Caki2 (cell line): ENCODE measurements at places on chromosomes 7 and 10.

- DNase-seq, result no peak
These were observed 417.4 kb upstream of the GALNT17 start for GRCh38 chr7:70714506-70715038.

DNA sequence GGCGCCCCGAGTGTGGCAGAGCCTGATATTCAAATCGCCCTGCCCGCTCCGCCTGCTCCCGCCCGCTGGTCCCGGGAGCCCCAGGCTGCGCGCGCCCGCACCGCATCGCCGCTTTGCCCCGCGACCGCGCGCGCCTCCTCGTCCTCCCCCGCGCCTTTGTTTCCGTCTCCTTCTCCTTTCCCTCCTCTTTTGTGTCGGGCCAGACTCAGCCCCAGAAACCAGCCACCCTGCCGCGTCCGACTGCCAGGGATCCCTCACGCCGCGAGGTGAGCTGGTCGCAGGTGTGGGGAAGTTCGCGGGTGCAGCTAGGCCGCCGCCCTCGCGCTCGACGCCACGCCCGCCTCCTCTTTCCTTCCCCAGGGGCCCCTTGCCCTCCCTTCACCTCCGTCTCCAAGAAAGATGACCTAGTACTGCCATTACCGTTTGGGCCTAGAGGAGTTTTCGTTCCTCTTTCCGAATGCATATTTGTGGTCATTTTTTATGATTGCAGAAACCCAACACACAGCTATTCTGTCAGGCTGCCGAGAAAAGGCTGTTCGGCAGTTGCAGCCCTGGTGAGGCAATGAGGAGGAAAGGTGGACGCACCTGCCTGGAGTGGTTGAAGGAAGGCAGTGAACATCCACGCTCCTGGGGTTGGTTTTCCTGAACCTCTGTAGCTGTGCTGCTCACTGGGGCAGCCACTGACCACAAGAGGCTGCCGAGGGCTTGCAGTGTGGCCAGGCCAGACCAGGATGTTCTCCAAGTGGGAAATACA, 107.3 kb downstream of the SNX10 start:
- peak; percentile 73 for DNase-seq

GRCh38 chr7:150471886-150472285, 21.5 kb downstream of the GIMAP8 start:
- no peak for DNase-seq

DNA sequence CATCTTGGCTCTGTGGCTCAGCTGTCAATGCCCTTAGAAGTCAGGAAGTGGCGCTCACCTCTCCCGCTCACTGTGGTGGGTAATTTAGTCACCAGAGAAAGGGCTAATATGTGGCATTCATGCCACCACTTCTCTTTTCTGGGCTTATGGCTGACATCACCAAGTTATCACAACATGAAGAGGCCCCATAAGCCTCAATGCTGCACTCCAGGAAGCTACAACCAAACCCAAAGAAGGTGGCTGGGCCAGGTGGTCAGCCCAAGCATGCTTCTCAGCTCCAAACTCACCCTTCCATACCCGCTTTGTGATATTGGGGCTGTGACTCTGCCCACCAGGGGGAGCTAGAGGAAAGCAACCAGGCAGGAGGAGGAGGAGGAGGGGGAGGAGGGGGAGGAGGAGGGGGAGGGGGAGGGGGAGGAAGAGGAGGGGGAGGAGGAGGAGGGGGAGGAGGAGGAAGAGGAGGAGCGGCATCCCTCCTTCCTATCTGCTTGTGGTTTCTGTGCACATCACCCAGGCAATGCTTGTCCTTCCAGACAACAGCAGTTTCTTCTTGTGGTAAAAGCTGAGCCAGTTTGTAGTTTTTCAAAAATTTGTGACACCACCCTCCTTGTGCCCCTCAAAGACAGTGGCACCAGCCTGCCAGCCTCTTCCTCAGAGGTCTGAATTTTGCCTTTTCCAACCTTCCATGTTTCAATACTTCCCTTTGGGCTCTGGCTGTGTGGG, 42.1 kb downstream of the CYP26A1 start:
- peak; percentile 36 for DNase-seq

DNA sequence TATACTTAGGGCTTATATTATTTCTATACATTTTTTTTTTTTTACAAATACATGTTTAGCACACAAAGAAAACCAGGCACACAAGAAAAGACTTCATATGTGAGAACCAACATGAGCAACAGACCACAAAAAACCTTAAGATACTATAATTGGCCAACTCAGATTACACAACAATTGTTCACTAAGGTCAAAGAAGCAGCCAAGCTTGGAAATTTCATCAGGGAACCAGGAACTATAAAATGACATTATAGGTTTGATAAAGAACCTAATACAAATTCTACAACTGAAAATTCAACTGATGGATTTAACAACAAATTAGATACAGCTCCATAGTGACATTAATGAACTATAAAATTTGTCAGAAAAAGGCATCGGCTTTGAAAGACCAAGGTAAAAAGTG, 4.4 kb upstream of the LUC7L2 start:
- no peak for DNase-seq

DNA sequence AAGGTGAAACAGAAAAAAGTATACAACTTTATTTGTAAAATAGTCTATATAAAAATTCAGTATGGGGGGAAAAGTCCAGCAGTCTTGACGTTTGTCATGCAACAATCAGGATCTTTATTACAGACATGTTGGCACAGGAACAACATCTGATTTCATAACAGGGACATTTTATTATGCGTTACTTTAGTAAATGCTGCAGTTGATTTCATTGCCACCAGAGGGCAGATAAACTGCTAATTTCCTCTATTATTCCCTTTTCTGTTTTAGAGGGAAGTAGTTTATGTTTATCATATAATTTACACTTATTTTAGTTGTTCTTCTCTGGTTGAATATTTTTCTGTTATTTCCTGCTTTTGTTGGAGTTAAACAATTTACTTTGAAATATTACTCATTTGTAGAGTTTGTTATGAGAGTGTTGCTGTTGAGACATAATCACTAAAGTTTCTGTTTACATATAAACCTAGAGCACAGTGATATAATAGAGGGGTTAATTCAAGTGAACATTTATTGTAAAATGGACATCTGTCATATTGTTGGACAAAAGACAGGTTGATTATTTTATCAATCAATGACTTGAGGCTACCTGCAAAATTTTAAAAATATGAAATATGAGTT, 3.3 kb downstream of the PLXDC2 start:
- DNase-seq, result peak; percentile 51

DNA sequence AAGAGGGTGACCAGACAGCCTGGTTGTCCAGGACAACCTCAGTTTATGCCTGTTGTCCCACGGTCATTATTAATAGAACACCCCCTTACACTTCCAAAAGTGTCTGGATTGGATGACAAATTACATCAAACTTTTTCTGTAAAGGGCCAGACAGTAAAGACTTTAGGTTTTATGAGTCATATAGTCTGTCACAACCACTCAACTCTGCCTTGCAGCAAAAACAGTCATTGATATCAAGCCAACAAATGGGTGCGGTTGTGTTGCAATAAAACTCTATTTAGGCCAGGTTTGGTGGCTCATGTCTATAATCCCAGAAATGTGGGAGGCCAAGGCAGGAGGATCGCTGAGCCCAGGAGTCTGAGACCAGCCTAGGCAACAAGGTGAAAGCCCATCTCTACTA, 66.7 kb upstream of the ATP6V0A4 start:
- peak; percentile 12 for DNase-seq

- no peak for DNase-seq
These were observed 27.2 kb downstream of the LSM5 start for GRCh38 chr7:32462977-32463376.

DNA sequence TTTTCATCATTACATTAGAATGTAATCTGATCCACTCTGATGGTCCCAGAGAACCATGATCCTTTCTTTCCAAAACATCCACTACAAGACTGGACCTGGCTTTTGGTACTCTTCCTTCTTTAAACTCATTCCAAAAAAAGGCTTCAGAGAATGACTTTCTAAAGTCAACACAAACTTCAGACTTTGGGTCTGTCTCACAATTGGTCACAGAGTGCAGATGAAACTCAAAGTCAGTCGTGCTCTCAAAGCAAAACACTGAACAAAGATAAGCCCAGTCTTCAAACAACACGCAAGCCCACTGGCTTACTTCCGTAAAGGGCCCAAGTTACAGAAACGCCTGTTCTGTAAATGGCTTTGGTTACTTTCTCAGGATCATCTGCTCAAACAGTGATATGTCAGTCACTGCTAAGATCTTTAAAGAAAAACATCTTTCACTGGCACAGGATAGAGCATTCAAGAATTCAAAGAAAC, 250.9 kb upstream of the MKLN1 start:
- no peak for DNase-seq

GRCh38 chr10:68342909-68343516, 10.3 kb upstream of the PBLD start:
- no peak for DNase-seq

GRCh38 chr7:36284456-36285090, 105.1 kb upstream of the ANLN start:
- DNase-seq, result no peak

DNA sequence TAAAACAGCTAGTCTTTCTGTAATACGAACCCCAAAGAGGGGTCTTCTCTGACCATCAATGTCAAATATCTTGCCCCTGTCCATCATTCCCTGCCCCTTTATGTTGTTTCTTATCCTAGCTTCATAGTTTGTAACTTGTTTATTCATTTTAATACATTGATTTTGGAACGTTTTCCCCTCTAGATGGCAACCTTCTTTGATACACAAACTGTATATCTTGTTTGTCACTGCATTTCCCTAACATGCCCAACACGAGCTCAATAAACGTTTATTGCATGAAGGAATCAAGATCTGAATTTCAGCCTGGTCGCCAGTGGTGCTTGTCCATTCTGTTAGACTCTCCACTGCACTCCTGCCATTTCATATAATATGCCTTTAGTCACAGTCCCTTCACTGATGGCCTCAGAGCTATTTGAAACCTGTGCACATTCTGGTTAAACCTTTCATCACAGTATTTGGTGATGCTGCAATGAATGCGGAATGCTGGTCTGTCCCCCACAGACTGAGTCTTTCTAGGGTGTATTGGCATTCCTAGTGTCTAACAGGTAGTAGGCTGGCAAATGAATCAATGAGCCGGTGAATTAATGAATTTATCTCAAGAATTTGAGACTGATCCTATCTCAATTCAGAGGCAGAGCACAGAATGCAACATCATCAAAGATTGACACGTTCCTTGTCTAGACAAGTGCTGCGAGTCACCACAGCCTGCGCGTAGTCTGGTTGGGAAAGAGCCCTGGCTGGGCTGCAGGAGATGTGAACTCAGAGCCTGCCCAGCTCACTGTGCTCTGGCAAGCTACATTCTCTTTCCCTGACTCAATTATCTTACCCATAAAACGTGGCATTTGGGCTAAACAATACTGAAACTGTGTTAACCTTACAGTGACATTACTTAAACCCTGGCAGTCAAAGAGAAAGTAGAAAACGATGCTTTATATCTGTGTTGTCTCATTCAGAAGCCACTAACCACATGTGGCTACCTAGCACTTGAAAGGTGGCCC, 55.2 kb upstream of the FRMD4A start:
- DNase-seq, result peak; percentile 76

GRCh38 chr7:42770114-42770513, 141.8 kb downstream of the C7orf25 start:
- DNase-seq, result no peak

GRCh38 chr7:78037603-78038002, 239.0 kb downstream of the PHTF2 start:
- no peak for DNase-seq

DNA sequence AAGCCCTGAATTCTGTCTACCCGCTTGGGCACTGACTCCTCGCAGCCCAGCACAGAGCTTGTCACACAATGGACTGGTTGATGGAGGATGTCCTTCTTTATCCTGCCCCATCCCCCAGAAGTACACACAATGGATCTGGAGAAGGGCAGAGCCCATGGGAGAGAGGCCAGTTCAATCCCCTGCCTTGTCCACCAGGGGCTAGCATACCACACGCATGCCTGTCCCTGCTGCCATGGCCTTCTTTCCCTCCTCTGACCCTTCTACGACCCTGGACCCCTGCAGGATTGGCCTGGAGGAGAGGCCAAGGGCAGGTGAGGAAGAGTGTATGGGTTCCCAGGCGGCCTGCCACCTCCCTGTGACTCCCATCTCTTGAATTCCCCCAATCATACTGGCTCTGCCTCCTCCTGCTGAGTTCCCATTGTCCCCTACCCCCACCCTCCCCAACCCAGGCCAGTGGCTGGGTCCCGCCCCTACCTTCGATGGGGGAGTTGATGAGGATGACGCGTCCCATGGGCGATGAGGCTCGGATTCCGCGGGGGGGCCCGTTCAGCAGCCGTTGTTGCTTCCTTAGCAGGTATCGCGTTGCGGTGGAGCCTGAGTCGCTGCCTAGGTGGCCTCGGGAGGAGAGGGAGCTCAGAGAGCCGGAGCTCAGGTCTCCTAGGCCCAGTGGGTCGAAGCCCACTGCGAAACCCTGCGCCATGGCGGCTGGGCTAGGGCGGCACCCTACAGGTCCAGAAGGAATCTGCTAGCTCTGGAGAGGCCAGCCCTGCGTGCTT, 1.2 kb downstream of the PDZD7 start:
- DNase-seq, result no peak

GRCh38 chr7:83879063-83879462, 230.1 kb upstream of the SEMA3E start:
- DNase-seq, result no peak
